ENCODE measurements at places on chromosomes 7 and 10.

DNA sequence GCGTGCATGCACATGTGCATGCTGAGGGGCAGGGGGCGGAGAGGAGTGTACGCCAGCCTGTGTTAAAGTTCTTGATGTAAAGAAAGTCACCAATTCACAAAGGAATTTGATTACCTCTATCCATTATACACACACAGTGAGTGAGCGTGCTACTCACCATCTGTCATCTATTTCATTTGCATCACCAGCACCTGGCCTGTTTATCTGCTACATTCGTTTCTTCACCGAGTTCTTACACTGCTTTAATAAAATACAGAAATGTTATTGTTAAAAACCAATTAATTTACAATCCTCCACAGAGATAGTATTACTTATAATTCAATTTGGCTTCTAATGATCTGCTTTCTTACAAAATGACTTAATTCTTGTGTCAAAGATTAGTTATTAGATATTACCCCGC is 32.6 kb downstream of the NEUROD6 start:
- no peak overlapping the region for H3K27ac ChIP-seq
- H3K27me3 ChIP-seq: no peaks in the 10 kb centered on the region
- DNase-seq: no peak
- no peaks in the 10 kb centered on the region for H3K4me1 ChIP-seq
- H3K36me3 ChIP-seq: no peaks in the 10 kb centered on the region
- no peak overlapping the region for H3K4me3 ChIP-seq

- peaks cover 36% of the 10 kb centered on the region for H3K36me3 ChIP-seq
- DNase-seq: no peak
- H3K4me3 ChIP-seq: no peak overlapping the region
- no peak overlapping the region for H3K27ac ChIP-seq
- peaks cover 11% of the 10 kb centered on the region for H3K4me1 ChIP-seq
These were observed 40.6 kb downstream of the SEC23IP start for GRCh38 chr10:119933179-119933578.

GRCh38 chr10:106078895-106079576 is 1085.5 kb downstream of the SORCS1 start:
- no peak overlapping the region for H3K27ac ChIP-seq
- no peaks in the 10 kb centered on the region for H3K36me3 ChIP-seq
- DNase-seq: no peak
- no peaks in the 10 kb centered on the region for H3K4me1 ChIP-seq
- no peaks in the 10 kb centered on the region for H3K27me3 ChIP-seq

DNA sequence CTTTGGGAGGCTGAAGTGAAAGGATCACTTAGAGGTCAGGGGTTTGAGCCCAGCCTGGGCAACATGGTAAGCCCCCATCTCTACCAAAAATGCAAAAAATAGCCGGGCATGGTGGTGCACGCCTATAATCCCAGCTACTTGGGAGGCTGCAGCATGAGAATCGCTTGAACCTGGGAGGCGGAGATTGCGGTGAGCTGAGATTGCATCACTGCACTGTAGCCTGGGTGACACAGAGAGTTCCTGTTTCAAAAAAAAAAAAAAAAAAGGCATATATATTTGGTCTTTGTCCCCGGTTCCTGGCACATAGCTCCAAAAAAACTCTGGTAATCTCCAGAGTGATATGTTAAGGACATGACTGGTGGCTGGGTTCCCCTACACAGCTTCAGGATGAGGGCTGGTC is 147.3 kb downstream of the SEC23IP start:
- H3K27me3 ChIP-seq: peaks cover 4% of the 10 kb centered on the region
- no peaks in the 10 kb centered on the region for H3K4me1 ChIP-seq
- no peaks in the 10 kb centered on the region for H3K36me3 ChIP-seq
- no peak for DNase-seq
- H3K4me3 ChIP-seq: no peak overlapping the region

DNA sequence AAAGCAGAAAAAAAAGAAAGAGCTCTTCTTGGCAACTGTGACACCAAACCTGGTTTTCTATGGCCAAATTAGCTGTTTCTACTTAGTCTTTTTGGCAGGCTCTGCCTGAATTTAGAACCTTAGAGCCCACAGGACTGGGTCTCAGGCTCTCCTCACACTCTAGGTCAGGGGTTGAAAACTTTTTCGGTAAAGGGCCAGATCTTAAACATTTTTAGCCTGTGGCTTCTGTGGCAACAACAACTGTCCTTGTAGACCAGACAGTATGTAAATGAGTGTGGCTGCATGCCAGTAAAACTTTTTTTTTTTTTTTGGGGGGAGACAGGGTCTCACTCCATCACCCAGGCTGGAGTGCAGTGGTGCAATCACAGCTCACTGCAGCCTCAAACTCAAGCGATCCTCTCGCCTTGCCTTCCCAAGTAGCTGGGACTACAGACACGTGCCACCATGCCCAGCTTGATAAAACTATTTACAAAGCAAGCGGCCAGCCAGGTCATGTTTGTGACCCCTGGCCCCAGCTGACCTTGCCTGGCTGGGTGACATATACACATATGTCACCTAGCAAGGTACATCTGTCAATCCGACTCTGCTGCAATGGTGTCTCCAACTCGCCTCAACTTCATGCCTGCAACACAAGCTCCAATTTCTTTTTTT is 17.4 kb downstream of the KPNA7 start:
- no peaks in the 10 kb centered on the region for H3K4me1 ChIP-seq
- H3K4me3 ChIP-seq: no peak overlapping the region
- H3K27me3 ChIP-seq: no peaks in the 10 kb centered on the region
- H3K27ac ChIP-seq: no peak overlapping the region
- DNase-seq: no peak
- no peaks in the 10 kb centered on the region for H3K36me3 ChIP-seq

DNA sequence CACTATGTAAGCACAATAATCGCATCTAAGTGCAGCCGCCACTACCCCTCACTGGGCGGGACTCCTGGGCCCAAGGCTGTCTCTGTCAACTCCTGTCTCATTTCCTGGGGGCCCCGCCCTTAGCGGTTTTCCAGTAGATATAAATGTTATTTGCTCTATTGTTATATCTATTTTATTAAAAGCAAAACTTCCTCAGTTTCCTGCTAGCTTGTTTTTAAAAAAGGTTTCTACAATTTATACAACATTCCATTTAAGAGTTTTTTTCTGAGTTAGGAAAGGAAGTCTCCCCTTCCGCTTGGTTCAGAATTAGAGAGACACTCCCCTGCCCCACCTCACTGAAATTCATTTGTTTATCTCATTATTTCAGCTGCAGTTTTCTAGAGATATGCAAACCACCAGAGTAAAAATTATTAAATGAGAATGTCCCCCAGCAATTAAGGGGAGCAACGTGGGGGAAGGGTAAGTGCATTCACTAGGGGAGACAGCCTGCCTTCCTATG is 82.7 kb downstream of the RAMP3 start:
- DNase-seq: no peak
- H3K36me3 ChIP-seq: no peaks in the 10 kb centered on the region
- no peak overlapping the region for H3K27ac ChIP-seq
- peaks cover 38% of the 10 kb centered on the region for H3K27me3 ChIP-seq
- H3K4me1 ChIP-seq: no peaks in the 10 kb centered on the region

DNA sequence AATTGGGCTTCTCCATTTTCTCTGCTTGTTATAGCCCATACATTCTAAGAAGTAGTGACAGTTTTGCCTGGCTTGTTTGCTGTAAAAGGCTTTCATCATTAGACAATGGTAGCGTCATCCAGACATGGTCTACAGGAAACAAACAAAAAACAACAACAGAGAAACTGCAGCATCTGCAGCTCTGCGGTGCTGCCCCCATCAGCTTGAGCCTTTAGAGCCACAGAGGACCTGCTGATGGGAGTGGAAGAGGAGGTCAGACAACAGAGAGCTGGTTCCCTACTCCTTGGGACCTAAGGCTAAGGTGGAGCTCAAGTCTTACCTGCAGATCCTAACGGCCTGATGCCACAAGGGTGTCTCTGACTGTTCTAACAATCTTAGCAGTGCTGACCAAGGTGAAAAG is 3.1 kb downstream of the INA start:
- no peak for DNase-seq
- peaks cover 52% of the 10 kb centered on the region for H3K27me3 ChIP-seq
- peaks cover 8% of the 10 kb centered on the region for H3K4me1 ChIP-seq
- H3K36me3 ChIP-seq: peaks cover 4% of the 10 kb centered on the region
- no peak overlapping the region for H3K27ac ChIP-seq

- peaks cover 68% of the 10 kb centered on the region for H3K27me3 ChIP-seq
- H3K36me3 ChIP-seq: peaks cover 3% of the 10 kb centered on the region
- no peak for DNase-seq
- H3K4me1 ChIP-seq: no peaks in the 10 kb centered on the region
These were observed 7.3 kb downstream of the SKAP2 start for GRCh38 chr7:26857170-26857505.

GRCh38 chr10:29214551-29214950 is 74.3 kb upstream of the LYZL1 start:
- no peaks in the 10 kb centered on the region for H3K36me3 ChIP-seq
- H3K27ac ChIP-seq: no peak overlapping the region
- no peaks in the 10 kb centered on the region for H3K4me1 ChIP-seq
- H3K27me3 ChIP-seq: peaks cover 2% of the 10 kb centered on the region

GRCh38 chr10:34524369-34525091 is 290.6 kb downstream of the PARD3 start:
- H3K4me1 ChIP-seq: peaks cover 6% of the 10 kb centered on the region
- peaks cover 4% of the 10 kb centered on the region for H3K27me3 ChIP-seq
- no peaks in the 10 kb centered on the region for H3K36me3 ChIP-seq
- no peak for DNase-seq

- H3K36me3 ChIP-seq: peaks cover 52% of the 10 kb centered on the region
- H3K27ac ChIP-seq: peak overlapping the region; percentile 99
- no peaks in the 10 kb centered on the region for H3K27me3 ChIP-seq
- peaks cover 77% of the 10 kb centered on the region for H3K4me1 ChIP-seq
These were observed 378 bp upstream of the PRKCQ start for GRCh38 chr10:6580279-6581029.

GRCh38 chr7:151246102-151246850 is 2.2 kb downstream of the SMARCD3 start:
- DNase-seq: no peak
- peak overlapping the region; percentile 4 for H3K4me3 ChIP-seq
- peaks cover 2% of the 10 kb centered on the region for H3K36me3 ChIP-seq
- H3K27me3 ChIP-seq: peaks cover 51% of the 10 kb centered on the region
- peaks cover 35% of the 10 kb centered on the region for H3K4me1 ChIP-seq

Measured in activated T-helper 1 cell treated with anti-CD3 and anti-CD28 coated beads, Interleukin-12 subunit alpha, Interleukin-12 subunit beta, Interleukin-2, Interleukin-4 antibody, amounts not matched to agents 30 ng/mL and 10 ng/mL and 1 ng/mL, durations not matched to agents 14 hours and 24 hours and 36 hours (primary cell).